Effector CD4-positive, alpha-beta T cell (primary cell): ENCODE measurements at places on chromosomes 1 and 21.

- no peak for DNase-seq
Measured at GRCh38 chr1:51247499-51247898, 11.4 kb downstream of the RNF11 start.

- no peak for DNase-seq
Measured at GRCh38 chr21:46381541-46381940, 57.6 kb downstream of the PCNT start.

DNA sequence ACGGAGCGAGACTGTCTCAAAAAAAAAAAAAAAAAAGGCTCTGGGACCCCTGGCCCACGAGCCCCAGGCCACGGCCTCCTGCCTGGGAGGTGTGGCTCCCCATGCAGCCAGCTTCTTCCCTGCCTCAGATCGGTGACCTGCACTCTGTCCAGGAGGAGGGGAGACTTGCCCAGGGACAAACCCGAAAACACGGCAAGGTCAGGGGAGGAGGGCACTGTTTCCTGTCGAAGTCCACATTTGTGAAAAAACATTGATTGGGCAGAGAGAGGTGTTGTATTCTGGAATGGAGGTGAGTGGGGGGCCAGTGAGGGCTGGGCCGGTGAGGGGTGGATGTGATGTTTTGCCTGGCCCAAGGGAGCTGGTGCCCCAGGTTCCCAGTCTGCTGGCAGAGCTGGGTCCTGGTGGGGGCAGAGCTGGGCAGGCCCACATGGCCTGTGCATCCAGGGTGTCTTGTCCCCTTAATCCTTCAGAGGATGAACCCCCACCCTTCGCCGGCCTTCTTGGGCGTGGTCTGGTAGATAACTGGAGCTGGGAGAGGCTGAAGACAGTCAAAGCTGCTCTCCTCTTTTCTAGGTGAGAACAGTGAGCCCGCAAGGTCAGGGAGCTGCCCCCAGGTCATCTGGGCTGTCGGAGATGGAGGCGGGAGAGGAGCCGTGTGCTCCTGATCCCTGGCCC lies 12.4 kb upstream of the FAAP20 start:
- DNase-seq, result no peak

DNA sequence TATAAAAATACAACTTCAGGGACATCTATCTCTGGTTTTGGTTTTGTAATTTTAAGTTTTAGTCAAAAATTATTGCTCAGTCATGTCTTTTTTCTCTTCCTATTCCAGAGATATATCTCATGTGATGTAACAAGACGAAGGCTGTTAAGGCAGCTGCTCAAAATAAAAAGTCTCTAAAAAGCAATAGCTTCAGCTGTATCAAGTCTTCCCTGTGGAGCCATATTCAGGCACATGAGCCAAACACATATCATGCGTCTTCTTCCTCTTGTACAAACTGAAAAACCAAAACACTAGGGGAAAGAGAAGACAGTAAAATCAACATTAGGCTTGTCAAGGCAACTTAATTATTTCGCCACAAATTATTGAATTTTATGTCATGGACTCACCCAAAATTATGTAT lies 240.7 kb downstream of the NRIP1 start:
- DNase-seq, result no peak

- no peak for DNase-seq
Measured at GRCh38 chr21:31644643-31645042, 14.8 kb upstream of the SOD1 start.

DNA sequence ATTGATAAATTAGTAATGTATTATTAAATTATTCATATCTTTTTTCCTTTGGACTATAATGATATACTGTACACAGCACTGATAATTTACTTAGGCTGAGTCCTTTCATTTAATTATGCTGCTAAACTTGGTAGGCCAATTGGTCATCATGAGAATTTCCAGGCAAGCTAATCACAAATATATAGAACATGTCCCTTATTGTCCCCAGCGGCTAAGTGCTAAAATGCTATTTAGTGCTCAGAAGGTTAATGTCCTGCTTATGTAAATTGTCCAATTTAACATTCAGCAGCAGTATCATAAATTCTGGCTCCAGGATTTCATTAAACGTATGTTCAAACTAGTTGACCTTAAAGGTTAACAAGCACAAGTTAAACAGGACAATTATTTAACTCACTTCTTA lies 30.0 kb upstream of the RRP15 start:
- DNase-seq, result no peak

DNA sequence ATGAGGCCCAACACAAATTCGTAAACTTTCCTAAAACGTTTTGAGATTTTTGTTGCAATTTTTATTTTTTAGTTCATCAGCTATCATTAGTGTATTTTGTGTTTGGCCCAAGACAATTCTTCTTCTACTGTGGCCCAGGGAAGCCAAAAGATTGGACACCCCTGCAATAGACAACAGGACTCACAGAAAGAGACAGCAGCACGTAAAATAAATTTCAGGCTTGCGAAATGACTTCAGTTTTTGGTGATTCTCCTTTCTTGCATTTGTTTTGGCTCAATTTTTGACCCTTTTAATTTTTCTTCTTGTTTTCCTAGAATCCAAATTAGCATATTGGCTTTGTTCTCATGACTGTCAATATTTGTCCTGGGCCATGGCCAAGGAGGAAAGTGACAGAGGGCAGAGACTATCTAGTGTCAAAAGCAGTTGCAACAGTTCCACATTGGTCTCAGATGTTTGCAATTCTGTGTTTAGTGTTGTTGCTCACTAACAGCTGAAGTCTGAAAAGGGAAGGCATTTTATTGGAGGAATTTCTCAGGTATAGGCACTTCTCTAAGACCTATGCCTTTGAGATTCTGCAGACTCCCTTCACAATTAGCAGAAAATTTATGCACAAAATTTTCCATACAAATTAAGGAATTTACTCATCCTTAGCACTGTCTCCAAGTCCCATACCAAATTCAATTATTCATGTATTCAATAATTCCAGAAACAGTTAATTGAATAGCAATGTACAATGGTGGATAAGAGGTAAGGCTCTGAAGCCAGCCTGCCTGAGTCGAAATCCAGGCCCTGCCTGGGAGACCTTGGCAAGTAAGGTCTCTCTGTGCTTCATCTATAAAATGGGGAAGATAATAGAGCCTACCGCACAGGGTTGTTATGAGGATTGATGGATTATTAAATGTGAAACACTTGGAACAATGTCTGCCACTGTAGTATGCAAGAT lies 160.9 kb upstream of the IVNS1ABP start:
- no peak for DNase-seq

DNA sequence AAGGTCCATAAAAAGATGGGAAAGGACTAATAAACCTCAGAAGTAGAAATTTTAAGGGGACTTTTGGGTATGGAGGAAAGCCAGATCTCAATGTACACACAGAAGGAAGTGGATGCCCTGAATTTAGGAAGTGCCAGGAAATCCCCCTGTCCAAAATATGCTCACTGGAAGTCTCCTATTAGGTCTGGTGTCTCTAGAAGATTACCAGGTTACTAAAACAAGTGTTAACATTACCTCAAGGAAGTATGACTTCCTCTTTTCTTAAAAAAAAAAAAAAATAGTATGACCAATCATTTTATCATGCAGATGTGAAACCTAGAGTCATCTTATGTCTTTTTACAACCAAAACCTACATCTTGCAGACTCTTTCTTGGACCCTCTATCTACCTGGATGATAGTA lies 30.7 kb downstream of the CD58 start:
- DNase-seq, result no peak

DNA sequence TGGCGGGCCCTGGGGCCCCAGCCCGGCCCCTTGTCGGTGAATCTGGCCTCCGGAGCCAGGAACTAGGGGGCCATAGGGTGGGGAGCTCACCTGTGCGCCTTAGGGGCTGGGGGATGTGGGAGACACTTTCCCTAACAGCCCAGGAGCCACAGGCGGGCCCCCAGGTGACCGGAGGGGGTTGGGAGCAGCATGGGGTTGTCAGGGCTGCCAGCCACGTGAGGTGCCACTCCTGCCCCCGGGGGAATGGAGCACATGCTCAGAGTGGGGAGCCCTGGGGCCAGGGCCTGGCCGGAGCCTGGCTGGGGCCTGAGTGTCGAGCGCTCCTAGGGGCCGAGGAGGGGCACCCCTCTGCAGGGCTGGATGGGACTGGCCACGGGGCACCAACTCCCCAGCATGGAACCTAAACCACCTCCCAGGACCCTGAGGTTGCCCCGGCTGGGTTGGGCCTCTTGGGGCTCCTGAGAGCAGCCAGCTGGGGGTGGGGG lies 19.9 kb downstream of the PRXL2B start:
- DNase-seq, result no peak

DNA sequence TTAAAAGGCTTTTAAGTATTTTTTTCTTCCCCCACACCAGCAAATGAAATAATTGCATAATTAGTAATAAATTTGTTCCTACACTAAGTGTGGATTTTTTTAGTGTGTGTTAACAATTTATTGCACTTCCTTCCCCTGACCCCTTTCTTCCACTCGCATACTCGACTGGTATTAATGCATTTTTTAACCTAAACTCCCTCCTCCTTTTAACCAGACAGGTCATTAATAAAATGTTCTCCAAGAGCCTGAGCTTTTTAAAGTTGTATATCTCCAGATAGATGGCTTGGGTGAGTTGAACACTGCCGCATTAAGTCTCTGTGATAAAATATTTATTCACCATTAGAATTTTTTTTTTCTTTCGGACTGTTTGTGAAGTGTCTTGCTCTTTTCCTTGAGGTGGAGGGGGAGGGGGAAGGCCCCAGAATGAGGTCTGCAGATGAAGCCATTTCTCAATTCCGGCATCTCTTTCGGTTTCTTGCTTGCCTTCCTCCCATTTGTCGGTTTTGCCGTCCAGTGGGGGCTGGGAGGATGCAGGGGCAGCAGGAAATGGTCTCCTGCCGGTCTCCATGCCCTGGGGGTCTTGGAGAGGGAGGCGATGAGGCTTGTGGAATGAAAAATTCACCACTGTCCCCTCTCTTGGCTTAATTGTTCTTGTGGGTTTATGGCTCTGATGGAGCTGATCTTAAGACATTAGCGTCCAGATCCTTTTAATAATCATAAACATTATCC lies 64.1 kb upstream of the ACTL8 start:
- DNase-seq, result no peak

DNA sequence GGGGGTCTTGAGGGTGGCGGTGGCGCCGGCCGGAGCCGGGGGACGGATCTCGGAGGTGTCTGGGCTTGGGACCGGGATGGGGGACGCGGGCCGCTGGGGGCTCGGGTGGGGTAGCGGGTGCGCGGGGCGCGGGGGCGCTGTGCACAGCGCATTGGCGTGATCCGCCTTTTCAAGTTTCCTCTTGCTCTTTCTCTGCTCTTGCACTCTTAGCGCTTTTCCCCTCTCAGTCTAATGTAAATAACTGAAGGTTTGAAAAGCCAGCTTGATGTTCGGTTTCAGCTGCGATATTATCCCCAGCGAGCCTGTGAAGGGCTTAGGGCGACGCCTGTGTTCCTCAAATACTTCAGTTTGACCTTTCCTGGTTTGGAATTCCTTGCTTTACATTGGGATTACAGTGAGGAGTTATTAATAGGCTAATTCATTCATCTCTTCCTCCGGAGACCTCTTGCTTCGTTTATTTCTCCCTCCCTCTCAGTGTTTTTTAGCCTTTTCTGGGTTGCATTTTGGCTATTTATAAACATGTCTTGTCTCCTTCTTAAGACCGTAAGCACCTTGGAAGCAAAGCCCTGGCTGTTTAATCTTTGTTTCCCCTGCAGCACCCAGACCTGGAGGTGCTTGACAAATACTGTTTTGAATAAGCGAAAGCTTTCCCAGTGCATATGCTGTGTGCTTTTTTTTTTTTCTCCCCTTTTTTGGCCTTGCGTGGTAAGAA lies 693 bp downstream of the RAB4A start:
- peak; percentile 17 for DNase-seq
